ENCODE measurements at places on chromosomes 7 and 10.

DNA sequence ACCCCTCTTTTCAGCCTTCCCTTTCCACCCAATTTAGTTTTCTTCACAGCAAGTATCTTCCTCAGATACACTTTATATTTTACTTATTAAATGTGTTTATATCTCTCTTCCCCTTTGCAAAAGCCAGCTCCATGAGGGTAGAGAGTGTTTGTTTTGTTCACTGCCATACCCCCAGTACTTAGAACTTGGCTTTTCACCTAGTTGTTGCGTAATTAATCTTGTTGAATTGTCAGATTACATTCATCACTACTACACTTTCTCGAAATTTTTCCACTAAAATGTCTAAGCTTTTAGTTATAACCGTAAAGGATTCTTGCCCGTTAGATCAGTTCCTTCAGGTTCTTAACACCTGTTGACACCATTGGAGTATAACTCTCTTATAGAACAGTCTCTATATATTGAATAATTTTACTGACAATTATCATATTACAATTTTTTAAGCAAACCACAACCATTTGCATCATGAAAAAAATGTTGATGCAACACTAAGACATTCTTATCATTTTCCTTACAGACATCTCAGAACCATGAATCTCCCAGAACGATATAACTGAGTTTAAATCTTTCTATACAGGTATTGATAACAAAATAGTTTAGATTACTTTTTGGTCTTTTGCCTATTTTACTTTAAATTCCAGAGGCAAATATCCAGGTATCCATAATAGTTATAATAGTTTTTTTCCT lies 29.9 kb downstream of the VWDE start:
- DNase-seq: no peak

DNA sequence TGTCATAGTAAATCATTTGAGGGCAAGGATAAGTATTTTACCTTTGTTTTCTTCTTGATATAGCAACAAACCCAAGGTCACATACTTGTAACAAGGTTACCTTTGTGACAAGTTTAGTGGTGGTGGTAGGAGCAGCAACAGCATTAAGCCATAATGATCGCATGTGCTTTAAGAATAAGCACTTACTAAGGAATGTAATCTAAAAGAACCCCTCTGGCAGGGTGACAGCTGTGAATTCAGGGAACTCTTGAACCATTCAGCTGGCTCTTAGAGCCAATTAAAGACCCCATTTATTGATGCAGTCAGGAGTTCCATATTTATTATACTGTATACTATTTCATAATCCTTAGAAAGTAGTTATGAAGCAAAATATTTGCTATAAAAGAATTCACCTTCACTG lies 370.8 kb downstream of the EXOC4 start:
- peak; percentile 53 for DNase-seq

GRCh38 chr7:45662540-45663166 lies 88.5 kb downstream of the ADCY1 start:
- no peak for DNase-seq

GRCh38 chr7:129908181-129908580 lies 44.6 kb downstream of the UBE2H start:
- no peak for DNase-seq

DNA sequence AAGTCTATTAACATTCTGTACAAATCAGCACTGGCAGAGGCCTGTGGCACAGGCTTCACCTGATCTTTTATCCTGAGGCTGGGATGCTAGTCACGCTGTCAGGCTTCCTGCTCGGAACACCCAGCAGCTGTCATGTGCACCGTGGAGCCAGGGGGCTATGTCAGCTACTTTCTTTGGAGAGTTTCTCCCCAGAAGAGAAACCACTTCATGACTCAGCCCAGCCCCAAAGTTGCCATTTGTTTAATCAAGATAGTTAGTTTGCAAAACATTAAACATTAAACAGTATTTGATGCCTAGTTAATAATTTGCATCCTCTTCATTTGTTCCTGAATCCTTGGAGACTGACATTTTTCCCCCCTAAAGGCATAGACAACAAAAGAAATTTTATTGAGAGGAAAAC lies at the start of gene HABP2:
Gene HABP2, plus strand, starts transcription at position 353 of the 400 bp plus-strand sequence. CDS start 69 bp downstream, outside the sequence.
- no peak for DNase-seq

GRCh38 chr7:144545330-144545729 lies 141.8 kb upstream of the NOBOX start:
- no peak for DNase-seq

Measured in spinal cord (tissue), 10 donors.